Sigmoid colon (tissue), 7 donors: ENCODE measurements at places on chromosomes 4 and X. TPM values are rescaled to one million over a fixed set of nuclear protein-coding genes. Genes with fewer than 3 reads are reported as not detected.

- no peak overlapping the region for H3K4me3 ChIP-seq
- no peaks in the 10 kb centered on the region for H3K36me3 ChIP-seq
- no peak overlapping the region for H3K27ac ChIP-seq
- H3K27me3 ChIP-seq: no peaks in the 10 kb centered on the region
- no peak for DNase-seq
- no peaks in the 10 kb centered on the region for H3K4me1 ChIP-seq
Observed at GRCh38 chr4:170007113-170007512, 19.1 kb downstream of the MFAP3L start.

- no peak overlapping the region for H3K4me3 ChIP-seq
- no peaks in the 10 kb centered on the region for H3K4me1 ChIP-seq
Observed at GRCh38 chr4:149441338-149441737, 374.3 kb downstream of the IQCM start.

DNA sequence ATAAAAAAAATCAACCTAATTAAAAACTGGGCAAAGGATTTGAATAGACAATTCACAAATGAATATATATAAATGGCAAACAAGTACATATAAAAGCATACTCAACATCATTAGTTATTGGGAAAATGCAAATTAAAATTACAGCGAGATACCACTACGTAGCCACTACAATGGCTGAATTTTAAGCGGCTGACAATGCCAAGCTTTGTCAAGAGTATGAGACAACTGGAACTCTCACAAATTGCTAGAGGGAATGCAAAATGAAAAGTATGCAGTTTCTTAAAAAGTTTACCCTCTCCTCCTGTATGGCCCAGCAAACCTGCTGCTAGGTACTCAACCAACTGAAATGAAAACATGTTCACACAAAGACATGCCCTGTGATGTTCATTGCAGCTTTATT lies 34.8 kb downstream of the ZFP42 start:
- no peak overlapping the region for H3K4me3 ChIP-seq
- H3K36me3 ChIP-seq: no peaks in the 10 kb centered on the region
- H3K27me3 ChIP-seq: no peaks in the 10 kb centered on the region
- no peak overlapping the region for H3K27ac ChIP-seq

GRCh38 chr4:186485561-186486062 lies 69.8 kb downstream of the MTNR1A start:
- peaks cover 6% of the 10 kb centered on the region for H3K4me1 ChIP-seq
- H3K4me3 ChIP-seq: no peak overlapping the region
- DNase-seq: no peak
- no peaks in the 10 kb centered on the region for H3K27me3 ChIP-seq
- no peaks in the 10 kb centered on the region for H3K36me3 ChIP-seq

The PDZD4 gene
- 11.8 TPM for total RNA-seq

The ADAD1 gene
- total RNA-seq: not detected

The FAT4 gene
- total RNA-seq: 62.8 TPM

The TMPRSS11F gene
- not detected for total RNA-seq
